Fibroblast of skin of right biceps (primary cell): ENCODE measurements at places on chromosomes 1 and 21.

- no peak for DNase-seq
These were observed 101.3 kb upstream of the ARTN start for GRCh38 chr1:43832255-43832654.

DNA sequence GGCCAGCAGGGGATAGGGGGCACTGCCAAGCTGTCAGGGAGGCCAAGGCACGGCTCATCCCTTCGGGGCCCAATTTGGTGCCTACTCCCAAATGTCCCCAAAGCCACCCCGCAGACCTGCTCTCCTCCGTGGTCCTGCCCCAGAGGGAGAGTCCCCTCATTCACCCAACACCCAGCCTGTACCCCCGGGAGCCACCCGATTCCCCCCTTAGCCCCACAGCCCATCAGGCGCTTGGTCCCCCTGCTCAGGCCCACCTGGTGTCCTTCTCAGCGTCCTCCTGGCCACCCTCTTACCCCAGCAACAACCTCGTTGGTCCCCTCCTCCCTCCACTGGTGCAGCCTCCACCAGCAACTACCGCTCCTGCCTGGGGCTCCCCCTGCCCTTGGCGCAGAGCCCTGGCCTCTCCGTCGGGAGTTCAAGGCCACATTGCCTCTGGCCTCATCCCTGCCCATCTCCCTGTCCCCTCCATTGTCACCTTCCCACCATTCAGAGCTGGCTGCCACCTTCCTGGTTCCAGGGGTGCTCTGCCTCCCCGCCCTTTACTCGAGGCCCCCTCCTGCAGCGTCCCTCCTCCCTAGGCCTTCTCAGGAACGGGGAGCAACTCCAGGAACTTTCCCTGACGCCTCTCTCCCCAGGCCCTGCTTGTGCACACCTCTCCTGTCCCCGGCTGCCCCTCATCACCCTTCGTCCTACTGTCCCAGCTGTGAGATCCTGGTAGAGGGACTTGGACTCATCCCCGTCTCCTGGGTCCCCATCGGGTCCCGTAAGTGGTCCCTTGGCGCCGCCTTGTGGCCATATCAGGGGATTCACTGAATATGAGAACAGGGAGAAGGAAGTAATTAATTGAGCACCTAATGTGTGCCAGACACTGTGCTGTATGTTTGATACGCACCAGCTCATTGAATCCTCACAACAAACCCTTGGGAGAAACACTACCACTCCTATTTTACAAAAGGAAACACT is 73.9 kb downstream of the RAP1GAP start:
- DNase-seq: peak; percentile 57

- DNase-seq: no peak
These were observed 11.2 kb upstream of the GUCA2B start for GRCh38 chr1:42141978-42142377.

- no peak for DNase-seq
These were observed 34.5 kb downstream of the UCK2 start for GRCh38 chr1:165861911-165862310.

DNA sequence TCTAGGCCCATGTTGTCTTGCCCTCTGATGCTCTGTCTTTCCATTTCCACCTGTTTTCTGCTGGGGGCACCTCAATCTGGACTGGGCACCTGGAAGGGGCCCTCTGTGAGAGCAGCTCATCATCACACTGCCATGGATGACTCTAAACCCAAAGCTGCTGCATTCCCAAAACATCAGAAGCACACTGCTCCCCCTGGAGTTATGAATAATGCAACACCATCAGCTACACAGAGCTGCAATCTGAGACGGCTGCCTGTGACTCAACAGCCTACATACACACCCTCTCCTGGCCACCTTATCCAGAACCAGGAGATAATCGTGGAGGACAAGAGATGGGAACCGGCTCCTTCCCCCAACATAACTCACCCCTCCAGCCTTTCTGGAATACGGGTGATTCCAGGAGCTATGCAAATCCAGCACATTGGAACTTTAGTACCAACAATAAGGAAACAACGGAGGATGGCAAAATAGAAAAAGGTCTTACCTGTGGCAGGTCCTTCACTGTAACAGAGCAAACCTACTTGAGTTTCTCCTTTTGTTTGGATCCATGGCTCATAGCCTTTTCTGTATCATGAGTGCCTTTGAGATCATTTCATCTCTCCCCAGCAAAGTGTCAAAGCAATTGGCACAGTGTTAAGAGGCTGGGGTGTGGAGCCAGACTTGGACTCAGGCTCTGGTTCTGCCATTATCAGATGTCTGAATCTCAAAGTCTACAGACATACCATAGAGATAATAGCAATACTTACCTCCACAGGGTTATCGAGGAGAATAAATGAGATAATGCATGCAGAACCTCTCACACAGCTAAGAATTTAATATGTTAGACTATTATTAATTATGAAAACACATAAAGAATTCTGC is 29.3 kb downstream of the AK2 start:
- peak; percentile 89 for DNase-seq

DNA sequence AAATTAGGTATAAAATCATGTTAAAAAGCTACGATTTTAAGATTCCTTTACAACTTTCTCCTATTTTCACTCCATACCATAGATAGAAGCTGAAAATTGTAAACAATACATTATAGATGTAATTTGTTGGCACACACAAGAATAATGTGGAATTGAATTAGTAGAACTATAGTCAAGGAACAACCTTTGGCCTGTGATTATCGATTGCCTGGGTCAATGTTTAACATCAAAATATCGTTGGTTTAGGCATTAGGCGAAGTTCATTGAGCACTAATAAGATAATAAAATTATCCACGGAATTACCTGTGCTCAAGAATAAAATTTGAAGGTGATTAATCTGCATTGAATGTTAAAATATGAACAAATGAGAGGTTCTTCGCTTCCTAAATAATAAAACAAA is 455.1 kb upstream of the ZP4 start:
- DNase-seq: no peak

- DNase-seq: no peak
These were observed 69.8 kb upstream of the FAM3B start for GRCh38 chr21:41246808-41247207.

DNA sequence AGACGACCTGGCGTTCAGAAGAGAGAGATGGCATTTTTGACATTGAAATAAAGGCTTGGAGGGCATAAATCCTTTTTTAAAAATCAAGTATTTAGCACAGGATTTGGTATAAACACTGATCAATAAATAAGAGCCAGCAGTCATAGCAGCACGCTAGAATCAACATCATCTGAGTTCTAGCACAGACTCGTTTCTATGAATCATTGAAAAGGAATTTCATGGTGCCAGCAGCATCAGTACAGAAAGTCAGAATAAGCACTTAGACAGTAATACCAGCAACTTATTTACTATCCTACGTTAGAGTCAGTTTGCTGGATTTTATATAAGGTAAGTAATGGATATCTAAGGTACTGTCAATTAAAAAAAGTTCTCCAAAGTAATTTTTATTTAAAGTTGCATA is 119.3 kb downstream of the HLCS start:
- peak; percentile 79 for DNase-seq
